ENCODE measurements at places on chromosomes 4 and X.

- DNase-seq: no peak
Measured at GRCh38 chrX:20205927-20206708, 60.6 kb downstream of the RPS6KA3 start.

DNA sequence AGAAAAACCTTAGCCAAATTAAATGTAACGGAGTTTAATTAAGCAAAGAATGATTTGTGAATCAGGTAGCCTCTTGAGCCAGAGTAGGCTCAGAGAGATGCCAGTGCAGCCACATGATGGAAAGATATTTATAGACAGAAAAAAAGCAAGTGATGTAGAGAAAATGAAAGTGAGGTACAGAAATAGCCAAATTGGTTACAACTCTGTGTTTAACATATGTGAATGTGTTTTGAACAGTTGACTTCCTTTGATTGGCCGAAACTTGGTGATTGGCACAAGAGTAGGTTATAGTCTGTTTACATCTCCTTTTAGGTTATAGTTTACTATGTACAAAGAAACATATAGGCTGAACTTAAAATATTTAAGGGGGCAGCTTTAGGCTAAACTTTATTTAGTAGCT, 459.9 kb upstream of the BOD1L1 start:
- DNase-seq: no peak

DNA sequence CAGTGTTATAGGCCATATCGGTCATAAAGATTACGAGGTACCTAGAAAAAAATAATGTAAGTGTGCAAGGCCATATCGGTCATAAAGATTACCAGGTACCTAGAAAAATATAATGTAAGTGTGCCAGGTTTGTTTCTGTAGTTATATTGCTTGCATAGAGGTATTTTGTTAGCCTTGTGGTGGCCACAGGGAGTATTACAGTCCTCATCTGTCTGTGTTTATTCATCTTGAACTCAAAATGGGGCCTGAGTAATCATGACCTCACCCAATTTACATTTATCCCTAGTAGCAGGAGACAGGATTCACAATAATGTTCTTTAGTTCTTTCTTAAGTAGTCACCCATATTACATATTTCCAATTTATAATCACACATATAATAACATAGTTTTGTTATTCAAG, 459.7 kb downstream of the MID1IP1 start:
- DNase-seq: no peak

DNA sequence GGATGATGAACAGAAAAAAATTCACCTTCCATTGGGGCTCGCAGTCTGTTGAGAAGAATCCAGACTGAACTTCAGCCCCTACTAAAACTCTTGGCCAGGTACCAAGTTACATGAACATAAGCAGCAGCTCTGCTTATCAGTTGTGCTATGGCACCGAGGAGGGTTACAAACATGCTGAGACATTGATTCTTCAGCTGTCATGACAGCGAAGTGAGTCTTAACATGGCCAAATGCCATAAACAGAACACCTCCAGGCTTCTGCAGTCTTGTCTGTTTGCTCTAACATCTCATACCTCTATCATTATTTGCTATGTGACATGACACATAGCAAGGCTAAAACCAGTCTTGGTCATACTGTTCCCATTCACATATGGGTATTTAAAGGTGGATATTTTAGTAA, 521.5 kb downstream of the GRID2 start:
- peak; percentile 18 for DNase-seq

GRCh38 chrX:30302956-30303355, 6.2 kb downstream of the NR0B1 start:
- DNase-seq: no peak

- no peak for DNase-seq
Measured at GRCh38 chr4:8897251-8898167, 25.9 kb upstream of the HMX1 start.

Measured in NCI-H2171 (cell line).